ENCODE measurements at places on chromosomes 3 and 15. TPM values are rescaled to one million over a fixed set of nuclear protein-coding genes. Genes with fewer than 3 reads are reported as not detected.

Gene GRM2
- 134 TPM for total RNA-seq

Gene ZNF501
- total RNA-seq, result 6.2 TPM

Gene PPM1L
- total RNA-seq, result 81.4 TPM

Gene LRRN1
- total RNA-seq, result 127 TPM

Gene SLC35G2
- total RNA-seq, result 22.6 TPM

Gene ASB14
- not detected for total RNA-seq

Gene EAF1
- 43.9 TPM for total RNA-seq

Gene ARHGAP11A
- total RNA-seq, result 8.9 TPM

Gene TAGLN3
- total RNA-seq, result 819 TPM

Gene AP3S2
- 60.5 TPM for total RNA-seq

Gene TLR9
- total RNA-seq, result 0.37 TPM

Gene UBAP1L
- total RNA-seq, result 4.6 TPM

Gene SOX2
- total RNA-seq, result 23.5 TPM

Gene SLC28A2
- not detected for total RNA-seq

Gene ACTRT3
- 1.8 TPM for total RNA-seq

Gene ROPN1
- not detected for total RNA-seq

Gene MKRN2OS
- not detected for total RNA-seq

Gene SLCO2A1
- total RNA-seq, result not detected

Gene SLC22A14
- 0.93 TPM for total RNA-seq

Gene CPNE9
- total RNA-seq, result 54.6 TPM

Gene ADGRG7
- total RNA-seq, result not detected

Measured in glutamatergic neuron (in vitro differentiated cells).